ENCODE measurements at places on chromosomes 16 and 17. TPM values are rescaled to one million over a fixed set of nuclear protein-coding genes. Genes with fewer than 3 reads are reported as not detected.

Gene RND2
- polyA plus RNA-seq = 3.5 TPM

Gene TBC1D3G
- polyA plus RNA-seq = not detected

Gene MT1A
- 0.38 TPM for polyA plus RNA-seq

GRCh38 chr17:82017612-82018151 is 5.0 kb downstream of the CENPX start:
- DNase-seq = no peak

GRCh38 chr17:74959826-74960515 is 12.6 kb downstream of the HID1 start:
- DNase-seq = no peak

Gene USP6
- polyA plus RNA-seq = 3.2 TPM

Gene TMC8
- 1.4 TPM for polyA plus RNA-seq

GRCh38 chr17:72683506-72684404 is 408.7 kb downstream of the SLC39A11 start:
- no peak for DNase-seq

Gene NT5M
- polyA plus RNA-seq = 7.2 TPM

DNA sequence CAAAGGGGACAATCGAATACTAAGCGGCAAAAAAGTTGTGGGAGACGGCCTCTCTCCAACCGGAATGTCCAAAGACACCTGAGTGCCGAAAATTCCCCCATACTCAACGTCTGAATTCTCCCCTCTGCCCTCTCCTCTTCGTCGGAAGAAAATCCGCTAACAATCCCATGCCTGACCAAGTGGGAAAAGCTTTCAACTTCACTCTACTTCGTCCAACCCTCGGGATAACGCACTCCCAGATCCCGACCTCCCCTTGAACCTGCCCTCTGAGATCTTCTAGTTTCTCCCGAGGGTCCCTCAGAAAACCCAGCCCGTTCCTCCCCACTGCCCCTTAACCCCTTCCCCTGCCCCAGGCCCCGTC is 961 bp downstream of the AMFR start:
- peak; percentile 23 for DNase-seq

DNA sequence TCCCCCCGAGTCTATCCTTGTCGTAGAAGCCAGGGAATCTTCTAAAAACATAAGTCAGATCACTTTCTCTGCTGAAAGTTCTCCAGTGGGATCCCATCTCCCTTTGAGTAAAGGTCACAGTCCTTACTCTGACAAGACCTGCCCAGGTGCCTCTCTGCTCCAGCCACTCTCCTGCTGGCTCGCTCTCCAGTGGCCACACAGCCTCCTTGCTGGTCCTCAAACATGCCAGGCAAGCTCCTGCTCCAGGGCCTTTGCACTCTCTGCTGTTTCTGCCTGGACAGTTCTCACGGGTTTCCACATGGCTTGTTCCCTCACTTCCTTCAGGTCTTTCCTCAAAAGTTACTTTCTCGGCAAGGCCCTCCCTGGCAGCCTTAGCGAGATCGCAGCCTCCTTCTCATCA is 3.4 kb downstream of the B9D1 start:
- DNase-seq = no peak

Gene PRAC1
- not detected for polyA plus RNA-seq

- DNase-seq = no peak
Observed at GRCh38 chr17:36665417-36665816, 64.0 kb downstream of the MRM1 start.

GRCh38 chr17:83078378-83079351 is 744 bp upstream of the METRNL start:
- DNase-seq = no peak

Gene ACSM5
- polyA plus RNA-seq = 7.0 TPM

Gene SLC5A11
- 6.5 TPM for polyA plus RNA-seq

- DNase-seq = no peak
Observed at GRCh38 chr16:57537194-57537505, 779 bp upstream of the CCDC102A start.

GRCh38 chr17:9895923-9896322 is 9.1 kb downstream of the RCVRN start:
- DNase-seq = no peak

Gene MIS12
- polyA plus RNA-seq = 35.2 TPM

DNA sequence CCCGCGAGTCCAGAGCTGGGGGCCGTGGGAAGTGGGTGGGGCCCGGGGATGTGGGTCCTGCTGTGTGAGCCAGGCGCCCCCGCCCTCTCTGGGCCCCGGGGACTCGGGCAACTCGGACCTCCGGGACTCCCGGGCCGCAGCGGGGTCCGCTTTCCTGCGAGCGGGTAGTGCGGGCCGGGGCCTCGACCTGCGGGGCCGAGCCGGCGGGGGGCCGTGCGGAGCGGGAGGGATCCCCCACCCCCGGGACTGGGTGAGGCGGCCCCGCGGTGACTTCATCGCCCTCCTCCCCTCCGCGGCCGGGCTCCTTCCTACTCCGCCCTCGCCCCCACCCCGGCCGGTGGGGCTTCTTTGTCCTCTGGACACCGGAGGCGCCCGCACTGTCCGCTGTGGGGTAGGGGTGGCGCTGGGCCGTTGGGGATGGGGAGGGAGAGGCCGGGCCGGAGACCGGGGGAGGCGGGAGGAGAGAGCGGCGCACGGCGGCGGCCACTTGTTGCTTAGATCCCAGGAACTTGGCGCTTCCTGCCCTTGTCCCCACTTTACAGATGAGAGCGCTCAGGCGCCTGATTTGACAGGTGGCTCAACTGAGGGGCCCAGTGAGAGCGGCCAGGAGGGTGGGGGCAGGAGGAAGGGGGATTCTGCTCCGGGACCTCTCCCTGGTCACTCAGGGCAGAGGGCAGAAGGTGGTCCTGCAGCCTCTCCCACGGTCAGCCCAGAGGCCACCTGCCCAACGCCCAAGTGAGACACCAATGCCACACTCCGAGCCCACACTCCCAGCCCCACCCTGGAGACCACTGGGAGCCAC is 874 bp downstream of the CMTM3 start:
- DNase-seq = no peak

Gene MYO15A
- polyA plus RNA-seq = 2.9 TPM

Gene BOLA2
- 16.1 TPM for polyA plus RNA-seq

- DNase-seq = no peak
Observed at GRCh38 chr16:65936096-65936495, 430.4 kb upstream of the CDH5 start.

DNA sequence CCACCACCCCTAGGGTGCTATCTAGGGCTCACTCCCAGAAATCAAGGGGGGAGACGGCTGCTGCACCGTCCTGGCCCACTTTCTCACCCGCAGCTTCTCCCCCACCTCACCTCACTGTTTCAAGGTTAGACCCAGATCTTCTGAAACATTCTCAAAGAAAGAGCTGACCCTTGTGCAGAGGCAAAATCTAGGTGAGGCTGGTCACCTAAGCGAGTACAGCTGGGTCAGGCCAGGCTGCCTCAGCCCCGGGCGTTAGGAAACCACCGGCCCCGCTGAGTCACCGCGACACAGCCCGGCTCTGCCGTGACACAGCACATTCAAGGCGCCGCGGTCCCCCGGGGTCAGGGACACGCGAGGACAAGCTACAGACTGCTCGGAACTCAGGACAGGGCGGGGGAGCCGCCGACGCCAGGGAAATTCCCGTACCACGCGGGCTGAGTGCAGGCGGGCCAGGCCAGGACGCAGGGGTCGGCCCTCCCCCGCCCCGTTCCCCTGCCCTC is 27.1 kb downstream of the GNPTG start:
- no peak for DNase-seq

DNA sequence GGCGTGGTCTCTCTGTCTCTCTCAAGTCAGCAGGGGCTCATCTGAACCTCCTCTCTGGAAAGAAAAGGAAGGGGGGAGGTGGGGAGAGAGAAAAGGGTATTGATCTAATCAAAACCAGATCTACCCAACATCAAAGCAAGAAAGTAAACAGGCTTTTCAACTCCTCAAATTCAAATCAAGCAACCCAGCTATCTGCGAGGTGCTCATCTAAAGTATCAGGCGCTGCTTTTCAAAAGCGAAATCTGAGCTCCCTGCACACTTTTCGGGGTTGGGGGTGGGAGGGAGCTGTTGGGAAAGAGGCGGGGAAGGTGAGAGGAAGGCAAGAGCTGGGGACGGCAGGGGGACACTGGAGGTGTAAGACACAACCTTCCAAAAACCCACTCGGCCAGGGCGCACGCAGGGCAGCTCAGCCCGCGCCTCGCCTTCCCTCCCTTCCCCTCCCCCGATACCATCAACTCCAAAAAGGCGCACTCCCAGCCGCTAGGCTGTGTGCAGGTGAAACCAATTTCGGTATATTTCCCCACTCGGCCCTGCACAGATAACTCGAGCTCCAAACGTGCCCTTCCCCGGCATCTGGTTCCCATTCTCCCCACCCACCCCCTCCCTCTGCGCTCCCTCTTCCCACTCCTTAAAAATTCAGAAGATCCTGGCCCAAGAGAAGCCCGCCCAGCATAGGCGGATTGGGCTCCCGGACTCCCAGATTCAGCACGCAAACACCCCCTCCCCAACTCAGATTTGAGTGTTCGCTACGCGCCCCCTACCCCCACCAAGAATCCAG is 2.6 kb downstream of the AXIN2 start:
- DNase-seq = no peak

Gene TNRC6C
- polyA plus RNA-seq = 14.7 TPM

DNA sequence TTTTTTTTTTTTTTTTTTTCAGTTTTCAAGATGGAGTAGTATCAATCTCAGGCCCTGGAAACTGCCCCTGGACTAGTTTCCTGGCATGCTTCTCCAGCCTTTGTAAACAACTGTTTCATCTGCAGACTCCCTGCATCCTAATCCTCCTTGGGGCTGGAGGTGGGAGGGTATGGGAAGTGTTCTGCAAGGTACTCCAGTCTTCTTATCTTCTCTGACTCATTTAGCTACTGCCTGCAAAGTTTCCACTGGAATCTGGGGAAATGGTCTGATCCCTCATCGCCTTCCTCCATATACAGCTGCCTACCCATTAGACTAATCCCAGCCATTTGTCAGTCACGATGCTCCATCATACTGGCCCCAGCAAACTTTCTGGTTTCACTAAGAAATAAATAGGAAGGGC is 21.5 kb downstream of the COPZ2 start:
- no peak for DNase-seq
